NCI-H1048 (cell line): ENCODE measurements at places on chromosomes 11 and 22.

DNA sequence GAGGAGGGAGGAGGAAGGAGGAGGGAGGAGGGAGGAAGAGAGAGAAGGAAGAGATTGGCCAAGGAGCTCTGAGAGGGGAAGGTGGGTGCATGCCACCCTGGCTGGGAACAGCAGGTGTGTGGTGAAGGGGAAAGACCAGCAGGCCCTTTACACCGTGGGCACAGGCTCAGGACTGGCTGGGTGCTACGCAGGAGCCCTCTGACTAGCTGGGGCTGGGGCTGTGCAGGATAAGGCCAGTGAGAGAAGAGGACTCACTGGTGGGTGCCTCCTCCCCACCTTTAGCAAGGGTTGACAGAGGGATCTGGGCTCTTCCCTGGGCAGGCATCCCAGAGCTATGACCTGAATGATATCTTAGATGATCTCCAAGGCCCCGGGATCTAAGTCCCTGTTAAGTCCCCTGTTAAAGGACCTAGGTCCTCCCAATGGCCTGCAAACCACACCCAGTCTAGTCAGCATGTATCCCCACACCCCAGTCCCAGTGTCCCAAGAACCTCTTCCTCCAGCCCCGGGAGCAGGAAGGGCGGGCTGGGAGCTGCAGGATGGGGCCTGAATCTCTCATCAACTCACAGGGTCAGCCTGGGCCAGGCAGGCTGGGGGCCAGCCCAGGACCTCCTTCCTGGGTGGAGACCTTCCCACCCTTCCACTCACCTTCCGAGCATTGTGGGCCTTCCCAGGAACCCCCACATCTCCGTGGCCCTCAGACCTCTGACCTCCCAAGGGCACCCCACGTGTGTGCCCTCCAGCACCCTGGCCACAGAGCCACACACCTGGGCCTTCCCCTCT lies 55.4 kb downstream of the CDKN1C start:
- no peak for DNase-seq

DNA sequence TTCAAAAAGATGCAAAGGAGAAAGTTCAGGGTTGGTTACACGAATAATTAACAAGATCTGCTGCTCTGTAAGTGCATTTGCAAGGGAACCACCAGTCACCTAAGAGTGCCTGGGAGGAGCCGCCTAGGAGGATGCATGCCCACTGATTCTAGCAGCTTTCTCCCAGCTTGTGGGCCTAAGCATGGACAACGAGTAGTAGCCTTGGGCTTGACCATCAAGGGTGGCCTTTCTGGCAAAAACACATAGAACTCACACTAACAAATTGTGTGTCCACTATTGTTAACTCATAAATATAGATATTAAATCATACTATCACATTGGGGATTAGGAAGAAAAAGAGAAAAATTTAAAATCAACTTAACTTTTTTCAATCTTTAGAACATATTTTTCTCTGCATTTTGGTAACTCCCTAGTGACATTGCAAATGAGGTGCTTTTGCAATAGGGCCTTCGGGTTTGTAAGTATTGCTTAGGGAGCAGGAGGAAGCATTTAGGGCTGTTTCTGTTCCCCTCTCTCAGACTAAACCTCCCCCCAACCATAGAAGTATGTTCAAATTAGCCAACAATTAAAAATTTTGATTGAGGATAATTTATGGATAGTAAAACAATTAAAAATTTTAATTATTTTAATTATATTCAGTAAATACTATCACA lies 57.3 kb upstream of the CEP295 start:
- DNase-seq = no peak

DNA sequence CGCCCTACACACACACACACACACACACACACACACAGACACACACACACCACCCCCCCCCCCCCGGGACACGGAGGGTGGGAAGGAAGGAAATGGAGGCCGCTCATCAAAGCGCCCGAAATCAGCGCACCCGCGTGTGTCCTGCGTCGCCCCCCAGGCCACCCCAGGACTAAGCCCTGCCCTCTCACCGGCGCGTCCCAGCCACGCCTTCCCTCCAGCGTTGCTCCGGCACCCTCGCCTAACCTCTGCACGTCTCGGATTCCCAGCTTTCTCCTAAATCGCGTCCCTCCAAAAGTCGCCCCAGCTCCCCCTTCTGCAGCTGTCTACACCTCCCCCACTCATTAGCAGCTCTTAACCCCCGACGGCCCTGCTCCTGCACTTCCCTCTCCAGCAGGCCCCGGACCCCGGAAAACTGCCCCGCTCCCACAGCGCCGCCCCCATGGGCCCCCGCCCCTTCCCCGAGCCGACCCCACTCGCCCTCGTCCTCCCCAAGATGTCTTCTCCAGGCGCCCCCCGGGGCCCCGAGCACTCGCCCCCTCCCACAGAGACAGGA lies 557 bp downstream of the PACSIN2 start:
- no peak for DNase-seq

DNA sequence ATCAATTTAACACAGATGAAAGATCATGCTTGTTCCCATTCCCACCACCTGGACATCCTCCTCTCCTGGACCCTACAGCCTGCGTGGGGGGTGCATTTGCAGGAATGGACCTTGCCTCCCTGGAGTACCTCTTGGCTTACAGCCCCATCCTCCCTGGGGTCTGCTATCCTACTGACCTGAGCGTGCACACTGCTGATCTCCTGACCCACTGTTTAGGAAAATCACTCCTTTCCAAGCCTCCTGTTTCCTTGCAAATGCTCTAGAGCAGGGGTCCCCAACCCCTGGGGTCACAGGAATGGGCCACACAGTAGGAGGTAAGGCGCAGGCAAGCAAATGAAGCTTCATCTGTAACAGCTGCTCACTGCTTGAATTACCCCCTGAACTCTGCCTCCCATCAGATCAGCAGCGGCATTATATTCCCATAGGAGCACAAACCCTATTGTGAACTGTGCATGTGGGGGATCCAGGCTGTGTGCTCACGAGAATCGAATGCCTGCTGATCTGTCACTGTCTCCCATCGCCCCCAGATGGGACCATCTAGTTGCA lies 88.2 kb upstream of the SEPTIN5 start:
- no peak for DNase-seq

- no peak for DNase-seq
Observed at GRCh38 chr22:23279781-23280180, 99.5 kb downstream of the BCR start.
